ENCODE measurements at places on chromosomes 3 and 15. TPM values are rescaled to one million over a fixed set of nuclear protein-coding genes. Genes with fewer than 3 reads are reported as not detected.

The ANKRD63 gene
- not detected for polyA plus RNA-seq

The KCNH8 gene
- 1.5 TPM for polyA plus RNA-seq

The ISY1 gene
- polyA plus RNA-seq = 33.2 TPM

The PPIP5K1 gene
- polyA plus RNA-seq = 28.1 TPM

The GRM2 gene
- 10.5 TPM for polyA plus RNA-seq

The RTP1 gene
- polyA plus RNA-seq = 0.93 TPM

The TMEM108 gene
- 95.9 TPM for polyA plus RNA-seq

The CELSR3 gene
- 23.1 TPM for polyA plus RNA-seq

The MST1 gene
- polyA plus RNA-seq = 2.2 TPM

The LEKR1 gene
- polyA plus RNA-seq = 0.48 TPM

The ZBTB47 gene
- 25.6 TPM for polyA plus RNA-seq

The ILDR1 gene
- polyA plus RNA-seq = 1.2 TPM

The LRRC31 gene
- not detected for polyA plus RNA-seq

The TGM4 gene
- polyA plus RNA-seq = not detected

The REC114 gene
- not detected for polyA plus RNA-seq

The CCR1 gene
- 1.3 TPM for polyA plus RNA-seq

The CTXN2 gene
- 0.90 TPM for polyA plus RNA-seq

The MUC13 gene
- polyA plus RNA-seq = not detected

The CHST2 gene
- 5.2 TPM for polyA plus RNA-seq

The OR5H1 gene
- not detected for polyA plus RNA-seq

The HTR3E gene
- polyA plus RNA-seq = not detected

The RFTN1 gene
- polyA plus RNA-seq = 15.1 TPM

The HGD gene
- not detected for polyA plus RNA-seq

The STX19 gene
- polyA plus RNA-seq = 0.39 TPM

The NPAP1 gene
- polyA plus RNA-seq = not detected

The RHCG gene
- polyA plus RNA-seq = 4.0 TPM

The POPDC2 gene
- 1.6 TPM for polyA plus RNA-seq

The RLBP1 gene
- polyA plus RNA-seq = 1.1 TPM

The PLA2G4D gene
- 0.17 TPM for polyA plus RNA-seq

The PLCL2 gene
- polyA plus RNA-seq = 6.3 TPM

The PLAAT1 gene
- polyA plus RNA-seq = 4.4 TPM

The FEZF2 gene
- 4.6 TPM for polyA plus RNA-seq

The CD200R1 gene
- not detected for polyA plus RNA-seq

The NAALADL2 gene
- polyA plus RNA-seq = 0.80 TPM

The ZNF620 gene
- polyA plus RNA-seq = 3.5 TPM

The LMAN1L gene
- polyA plus RNA-seq = not detected

The FXR1 gene
- 90.1 TPM for polyA plus RNA-seq

The SLC35A5 gene
- 43.1 TPM for polyA plus RNA-seq

The C3orf22 gene
- not detected for polyA plus RNA-seq

The POLQ gene
- 1.2 TPM for polyA plus RNA-seq

The ULK3 gene
- polyA plus RNA-seq = 25.2 TPM

The NTRK3 gene
- polyA plus RNA-seq = 12.5 TPM

All from brain (organoid and tissue), 16 donors.